Occipital lobe (tissue), 3 donors: ENCODE measurements at places on chromosomes 5 and 9.

GRCh38 chr5:125142458-125142857 lies 396.0 kb upstream of the ZNF608 start:
- DNase-seq = no peak

DNA sequence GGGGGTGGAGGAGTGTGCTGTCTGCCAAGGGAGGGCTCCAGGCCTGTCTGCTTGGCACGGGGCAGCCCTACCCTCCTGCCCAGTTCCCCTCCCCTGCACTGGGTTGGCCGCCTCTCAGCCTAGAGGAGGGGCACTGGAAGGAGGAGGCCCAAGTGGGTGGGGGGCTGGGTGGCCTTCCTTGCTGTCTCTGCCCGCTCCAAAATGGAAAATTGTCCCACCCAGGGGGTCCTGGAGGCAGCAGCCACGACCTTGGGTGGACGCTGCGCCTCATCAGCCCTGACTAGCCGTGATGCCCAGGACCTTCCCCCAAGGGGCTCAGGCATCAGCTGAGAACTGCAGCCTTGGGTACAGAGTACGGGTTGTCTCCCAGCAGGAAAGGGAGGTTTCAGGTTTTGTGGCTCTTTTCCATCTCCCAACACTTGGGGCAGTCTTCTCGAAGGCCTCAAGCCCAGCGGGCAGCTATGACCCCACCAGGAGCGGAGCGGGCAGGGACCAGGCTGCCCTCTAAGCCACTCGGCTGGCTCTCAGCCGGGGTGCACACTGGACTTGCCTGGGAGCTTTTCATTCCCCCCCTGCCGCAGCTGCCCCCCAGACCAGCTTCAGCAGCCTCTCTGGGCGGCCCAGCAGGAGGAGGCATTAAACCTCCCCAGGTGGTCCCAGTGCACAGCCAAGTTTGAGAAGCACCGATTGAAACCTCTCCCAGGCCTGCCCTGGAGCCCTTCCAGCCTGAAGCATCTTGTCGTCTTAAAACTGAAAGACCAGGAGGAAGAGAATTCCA lies 20.6 kb downstream of the NTNG2 start:
- DNase-seq = no peak

DNA sequence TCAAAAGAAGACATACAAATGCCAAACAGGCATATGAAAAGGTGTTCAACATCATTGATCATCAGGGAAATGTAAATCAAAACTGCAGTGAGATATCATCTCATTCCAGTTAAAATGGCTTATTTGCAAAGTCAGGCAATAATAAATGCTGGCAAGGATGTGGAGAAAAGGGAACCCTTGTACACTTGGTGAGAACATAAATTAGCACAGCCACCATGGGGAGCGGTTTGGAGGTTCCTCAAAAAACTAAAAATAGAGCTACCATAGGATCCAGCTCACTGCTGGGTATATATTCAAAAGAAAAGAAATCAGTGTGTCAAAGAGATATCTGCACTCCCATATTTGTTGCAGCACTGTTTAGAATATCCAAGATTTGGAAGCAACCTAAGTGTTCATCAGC lies 50.3 kb downstream of the AP3S1 start:
- DNase-seq = no peak

- no peak for DNase-seq
These were observed 72.3 kb downstream of the DCP2 start for GRCh38 chr5:113048931-113049330.

GRCh38 chr9:2992427-2992826 lies 148.5 kb upstream of the PUM3 start:
- DNase-seq = no peak

GRCh38 chr5:99122976-99123375 lies 194.2 kb upstream of the CHD1 start:
- DNase-seq = no peak

DNA sequence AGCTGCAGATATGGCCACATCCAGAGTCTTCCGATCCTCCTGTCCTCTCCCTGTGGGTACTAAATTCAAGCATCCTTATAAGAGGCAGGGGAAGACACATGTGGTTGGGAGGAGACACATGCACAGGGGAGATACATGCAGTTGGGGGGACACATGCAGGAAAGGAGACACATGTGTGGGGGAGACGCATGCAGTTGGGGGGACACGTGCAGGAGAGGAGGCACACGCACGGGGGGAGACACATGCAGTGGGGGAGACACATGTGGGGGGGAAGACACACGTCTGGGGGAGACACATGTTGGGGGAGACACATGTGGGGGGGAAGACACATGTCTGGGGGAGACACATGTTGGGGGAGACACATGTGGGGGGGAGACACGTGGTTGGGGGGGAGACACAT lies 21.2 kb upstream of the OLFM1 start:
- DNase-seq = no peak

GRCh38 chr5:32168460-32169033 lies 5.6 kb downstream of the GOLPH3 start:
- DNase-seq = no peak

GRCh38 chr5:137791387-137791786 lies 37.2 kb upstream of the HNRNPA0 start:
- DNase-seq = no peak

- no peak for DNase-seq
These were observed 74.0 kb downstream of the PCSK5 start for GRCh38 chr9:75964427-75964826.

GRCh38 chr5:91288118-91288916 lies 94.8 kb downstream of the ARRDC3 start:
- no peak for DNase-seq

DNA sequence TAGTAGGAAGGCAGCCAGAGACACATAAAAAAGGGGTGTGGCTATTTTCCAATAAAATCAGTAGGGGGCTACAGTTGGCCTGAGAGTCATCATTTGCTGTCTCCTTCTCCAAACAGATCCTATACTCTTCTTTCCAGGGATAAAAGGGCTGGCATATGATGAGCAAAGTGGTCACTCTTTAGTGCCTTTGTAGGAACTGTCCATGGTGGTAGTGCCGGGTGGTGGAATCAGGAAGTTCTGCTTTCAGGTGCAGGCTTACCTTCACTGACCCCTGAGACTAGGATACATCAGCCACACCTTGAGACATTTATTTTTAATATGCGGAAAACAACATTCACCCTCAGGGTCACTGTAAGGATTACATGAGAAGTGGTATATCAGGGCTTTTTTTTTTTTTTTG lies 80.8 kb downstream of the ASTN2 start:
- no peak for DNase-seq

GRCh38 chr5:135393229-135393628 lies 5.8 kb downstream of the MACROH2A1 start:
- DNase-seq = no peak

- no peak for DNase-seq
These were observed 196.2 kb upstream of the TARS1 start for GRCh38 chr5:33244441-33245150.

- DNase-seq = no peak
These were observed 60.3 kb upstream of the EPB41L4A start for GRCh38 chr5:112479418-112479817.

DNA sequence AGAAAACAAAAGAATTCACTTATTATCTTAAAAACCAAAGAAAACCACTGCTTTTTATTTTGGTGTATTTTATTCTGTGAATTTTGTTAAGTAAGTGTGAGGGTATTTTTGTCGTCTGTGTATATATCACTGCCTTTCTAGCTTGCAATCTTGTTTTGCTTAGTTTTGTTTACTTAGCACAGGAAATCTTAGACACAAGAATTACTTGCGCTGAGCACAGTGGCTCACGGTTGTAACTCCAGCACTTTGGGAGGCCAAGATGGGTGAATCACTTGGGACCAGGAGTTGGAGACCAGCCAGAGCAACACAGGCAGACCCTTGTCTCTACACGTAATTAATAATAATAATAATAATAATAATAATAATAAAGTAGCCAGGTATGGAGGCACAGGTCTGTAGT lies 230.3 kb downstream of the PAPPA start:
- DNase-seq = no peak

DNA sequence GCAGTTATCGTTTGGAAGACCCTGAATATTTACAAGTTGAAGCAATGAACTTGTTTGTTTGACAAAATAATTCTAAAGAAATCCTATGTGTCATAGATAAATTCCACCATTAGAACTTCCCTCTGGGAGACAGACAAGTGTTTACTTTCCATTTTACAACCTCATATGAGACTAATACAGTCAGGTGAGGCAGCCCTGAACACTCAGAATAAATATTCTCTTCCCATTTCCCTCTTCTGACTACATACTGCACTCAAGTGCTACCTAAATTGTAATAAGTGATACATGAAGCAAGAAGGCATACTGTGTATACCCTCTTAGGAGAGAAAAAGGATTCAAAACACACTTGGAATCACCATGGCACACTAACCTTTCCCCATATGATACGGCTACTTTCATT lies 6.8 kb downstream of the RASEF start:
- DNase-seq = no peak

- DNase-seq = no peak
These were observed 145.8 kb downstream of the TMEM232 start for GRCh38 chr5:110580625-110581024.

- no peak for DNase-seq
These were observed 36.1 kb upstream of the JADE2 start for GRCh38 chr5:134489227-134489944.

DNA sequence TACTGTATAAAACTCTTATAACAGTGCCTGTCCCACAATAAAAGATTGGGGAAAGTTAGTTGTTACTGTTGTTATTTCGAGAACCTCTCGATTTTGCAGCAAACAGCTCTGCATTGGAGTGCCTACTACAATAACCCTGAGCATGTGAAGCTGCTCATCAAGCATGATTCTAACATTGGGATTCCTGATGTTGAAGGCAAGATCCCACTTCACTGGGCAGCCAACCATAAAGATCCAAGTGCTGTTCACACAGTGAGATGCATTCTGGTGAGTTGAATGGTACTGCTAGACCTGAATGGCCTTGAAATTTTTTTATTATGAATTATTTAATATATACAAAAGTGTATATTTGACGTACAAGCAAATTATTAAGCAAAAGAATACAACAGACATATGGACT lies 123.2 kb downstream of the TEX10 start:
- DNase-seq = no peak

- no peak for DNase-seq
These were observed 320.0 kb downstream of the ENC1 start for GRCh38 chr5:74320526-74320925.

DNA sequence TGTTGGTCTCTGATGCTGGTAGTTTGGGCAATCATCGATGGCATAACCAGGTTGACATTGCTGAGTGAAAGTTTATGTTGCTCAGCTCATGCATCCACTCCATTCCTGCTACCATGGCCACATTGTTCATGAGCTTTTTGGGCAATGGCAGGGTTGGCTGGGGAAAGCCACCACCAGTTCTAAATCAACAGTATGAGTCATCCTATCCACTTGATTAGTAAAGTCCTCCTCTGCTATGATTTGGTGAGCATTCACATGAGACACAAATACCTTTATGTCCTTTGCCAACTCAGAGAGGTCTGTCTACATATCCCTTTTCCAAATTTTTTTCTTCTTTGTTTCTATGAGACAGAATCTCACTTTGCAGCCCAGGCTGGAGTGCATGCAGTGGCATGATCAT lies 129.7 kb upstream of the FBN2 start:
- DNase-seq = no peak

DNA sequence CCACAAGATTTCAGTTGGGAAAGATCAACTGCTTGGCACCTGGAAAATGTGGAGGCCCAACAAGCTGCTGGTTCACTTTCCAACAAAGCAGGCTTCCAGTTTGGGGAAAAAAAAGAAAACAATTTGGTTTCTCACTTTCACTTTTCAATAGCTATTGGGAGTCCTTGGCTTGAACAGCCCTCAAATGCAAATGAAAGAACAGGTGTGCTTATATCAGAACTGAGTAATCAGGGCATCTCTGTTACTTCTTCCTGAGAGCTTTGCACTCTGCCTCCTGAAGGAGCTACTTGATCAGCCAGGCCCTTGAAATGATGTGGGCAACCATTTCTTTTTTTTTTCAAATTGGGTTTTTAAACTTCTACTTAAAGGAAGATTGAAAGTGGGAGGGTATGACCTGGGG lies 73.5 kb downstream of the MFAP3 start:
- DNase-seq = no peak

DNA sequence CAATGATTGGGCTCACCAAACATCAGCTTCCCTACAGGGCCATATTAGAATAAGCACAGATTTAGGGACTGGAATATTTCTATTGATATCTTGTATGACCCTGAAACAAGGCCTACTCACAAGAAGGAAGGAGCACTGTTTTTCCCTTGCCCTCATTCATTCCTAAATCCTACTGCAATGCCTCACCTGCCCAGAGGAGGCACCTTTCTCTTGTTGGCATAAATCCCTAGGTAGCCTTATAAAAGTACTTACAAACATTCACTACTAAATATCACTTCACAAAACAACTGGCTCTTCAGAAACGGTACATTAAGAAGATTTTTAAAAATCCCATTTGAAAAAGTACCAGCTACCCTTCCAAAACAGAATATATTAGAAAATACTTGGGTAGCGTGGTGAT lies 449.4 kb downstream of the CDH18 start:
- no peak for DNase-seq

GRCh38 chr9:85067792-85068191 lies 398.3 kb downstream of the NTRK2 start:
- no peak for DNase-seq

DNA sequence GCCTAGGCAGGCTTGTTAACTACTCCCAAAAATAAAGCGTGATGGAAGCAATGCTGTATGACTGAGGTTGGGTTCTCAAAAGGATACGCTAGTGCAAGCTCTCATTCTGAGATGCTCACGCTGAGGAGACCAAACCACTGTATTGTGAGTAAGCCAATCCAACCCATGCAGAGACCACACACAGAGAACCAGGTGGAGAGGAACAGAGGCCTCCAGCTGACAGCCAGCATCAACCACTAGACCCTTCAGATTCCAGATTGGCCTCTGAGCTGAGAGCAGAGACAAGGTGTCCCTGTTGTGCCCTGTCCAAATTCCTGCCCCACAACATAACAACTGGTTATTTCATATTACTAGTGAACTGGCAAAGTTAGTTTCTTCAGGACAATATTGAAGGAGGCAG lies 4.5 kb downstream of the TSTD2 start:
- DNase-seq = no peak

GRCh38 chr5:91383956-91384300 lies 811 bp upstream of the ARRDC3 start:
- DNase-seq = peak; percentile 3

GRCh38 chr9:36818965-36819870 lies 214.8 kb downstream of the PAX5 start:
- DNase-seq = peak; percentile 15

- DNase-seq = no peak
These were observed 181.9 kb upstream of the TBCA start for GRCh38 chr5:77957931-77958521.
